ENCODE measurements at places on chromosomes 11 and 22.

- DNase-seq, result no peak
Observed at GRCh38 chr11:61743486-61744095, 8.8 kb upstream of the MYRF start.

- DNase-seq, result no peak
Observed at GRCh38 chr22:50445071-50445879, 29.6 kb downstream of the SBF1 start.

DNA sequence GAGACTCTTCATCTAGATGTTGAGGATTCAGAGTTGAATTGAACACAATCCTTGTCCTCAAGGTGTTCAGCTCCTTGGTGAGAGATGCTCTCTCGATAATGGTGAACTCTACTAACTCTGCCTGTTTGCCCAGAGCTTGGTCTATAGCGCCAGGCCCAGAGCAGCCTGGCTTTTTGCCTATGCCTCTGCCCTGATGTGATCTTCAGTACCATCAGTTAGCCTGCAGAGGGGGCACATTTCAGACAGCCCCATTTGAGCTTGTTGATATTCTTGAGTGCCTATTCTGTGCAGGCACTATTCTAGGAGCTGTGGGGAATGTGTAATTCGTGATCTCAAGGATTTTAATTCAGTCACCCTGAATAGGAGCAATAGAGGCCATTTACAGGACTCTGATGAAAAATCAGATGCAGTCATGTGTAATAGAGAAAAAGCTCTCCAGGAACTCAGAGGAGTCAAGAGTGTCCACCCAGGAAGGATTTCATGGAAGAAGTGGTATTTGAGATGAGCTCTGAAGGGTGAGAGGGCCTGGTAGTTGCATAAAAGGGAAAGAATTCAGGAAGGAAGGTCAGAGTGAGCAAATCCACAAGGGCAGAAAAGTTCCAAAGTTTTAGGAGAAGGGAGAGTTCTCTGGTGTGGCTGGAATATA is 19.3 kb downstream of the GTPBP1 start:
- DNase-seq, result no peak

- DNase-seq, result no peak
Observed at GRCh38 chr11:1540074-1540473, 32.0 kb downstream of the DUSP8 start.

DNA sequence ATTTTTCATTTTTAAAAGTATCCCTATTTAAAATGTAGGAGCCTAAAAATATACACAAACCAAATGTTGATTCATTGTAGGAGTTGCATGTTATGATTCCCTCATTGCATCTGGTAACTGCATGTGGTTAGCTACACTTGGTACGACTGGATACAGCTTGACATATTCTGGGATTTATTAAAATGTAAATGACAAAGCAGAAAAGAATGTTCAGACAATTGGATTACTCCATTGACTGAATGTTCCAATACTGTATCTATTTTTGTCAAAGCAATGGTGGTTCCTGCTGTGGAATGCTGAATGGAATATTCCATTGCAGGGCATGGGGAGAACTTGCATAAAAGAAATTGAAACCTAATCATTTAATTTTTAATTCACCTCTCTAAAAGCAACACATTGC is 30.8 kb downstream of the BLID start:
- no peak for DNase-seq

DNA sequence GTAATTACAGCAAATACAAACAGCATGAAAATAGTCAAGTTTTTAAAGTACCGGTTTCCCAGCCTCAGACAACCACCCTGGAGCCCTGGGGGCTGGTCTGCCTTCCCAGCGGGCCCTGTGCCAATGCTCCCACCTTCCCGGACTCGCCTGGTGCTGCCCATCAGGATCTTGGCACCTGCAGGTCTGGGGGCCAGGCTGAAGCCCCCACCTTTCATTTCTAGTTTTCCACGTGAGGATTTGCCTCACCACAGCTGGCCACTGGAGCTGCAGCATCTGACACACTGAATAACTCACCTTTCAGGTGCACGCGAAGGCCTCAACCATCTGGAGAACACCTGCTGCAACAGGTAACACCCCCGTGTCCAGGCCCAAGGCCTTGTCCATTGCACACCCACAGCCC is 108.7 kb upstream of the THY1 start:
- DNase-seq, result no peak

- DNase-seq, result no peak
Observed at GRCh38 chr11:109120341-109120740, 301.6 kb upstream of the C11orf87 start.

DNA sequence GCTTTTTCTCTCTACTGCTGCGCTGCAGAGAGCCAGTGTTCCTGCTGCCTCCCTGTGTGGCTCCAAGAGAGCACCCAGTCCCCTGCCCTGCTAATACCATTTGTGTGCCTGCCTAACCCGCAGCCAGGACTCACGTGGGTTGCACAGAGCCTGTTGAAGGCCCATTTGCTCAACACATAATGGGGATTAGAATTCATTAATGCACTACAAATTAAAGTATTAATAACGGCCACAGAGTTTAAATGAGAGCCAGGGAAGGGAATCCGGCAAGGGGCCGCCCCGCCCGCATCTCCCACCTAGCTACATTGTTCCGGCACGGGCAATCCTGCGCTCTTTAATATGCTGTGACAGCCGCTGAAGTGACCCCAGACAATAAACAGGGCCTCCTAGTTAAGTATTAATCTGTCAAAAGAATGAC is 211.3 kb downstream of the NXPE2 start:
- DNase-seq, result no peak

GRCh38 chr11:72602250-72602904 is 71.8 kb downstream of the PDE2A start:
- no peak for DNase-seq

GRCh38 chr11:32829157-32829679 is 509 bp upstream of the PRRG4 start:
- DNase-seq, result no peak

All from stimulated activated CD4-positive, alpha-beta T cell treated with anti-CD3 and anti-CD28 coated beads, Interleukin-1b, Interleukin-23, amount 100 ng/mL, for 1 hour (primary cell).